Memory B cell (primary cell): ENCODE measurements at places on chromosomes 4 and X.

GRCh38 chrX:32530802-32531403 is 680.4 kb downstream of the DMD start:
- no peak for DNase-seq

- DNase-seq: no peak
Measured at GRCh38 chrX:9438933-9439494, 25.8 kb upstream of the TBL1X start.

DNA sequence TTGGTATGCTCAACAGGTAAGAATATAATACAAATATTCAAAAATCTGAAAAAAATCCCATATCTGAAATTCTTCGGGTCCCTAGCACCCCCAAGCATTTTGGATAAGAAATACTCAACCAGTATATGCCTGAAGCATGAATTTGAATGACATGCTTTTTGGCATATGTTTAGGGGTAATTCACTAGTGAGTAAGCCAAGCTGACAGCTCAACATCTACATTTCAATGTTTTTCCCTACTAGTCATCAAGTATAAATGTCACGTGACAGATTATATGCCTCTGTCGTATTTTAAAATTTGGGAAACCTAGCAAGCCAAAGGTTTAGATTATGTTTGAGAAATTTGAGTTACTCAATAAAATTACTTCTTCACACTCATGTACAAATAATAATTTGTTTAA is 125.1 kb downstream of the FGF16 start:
- DNase-seq: no peak

GRCh38 chr4:1277667-1278665 is 11.7 kb upstream of the MAEA start:
- DNase-seq: no peak

DNA sequence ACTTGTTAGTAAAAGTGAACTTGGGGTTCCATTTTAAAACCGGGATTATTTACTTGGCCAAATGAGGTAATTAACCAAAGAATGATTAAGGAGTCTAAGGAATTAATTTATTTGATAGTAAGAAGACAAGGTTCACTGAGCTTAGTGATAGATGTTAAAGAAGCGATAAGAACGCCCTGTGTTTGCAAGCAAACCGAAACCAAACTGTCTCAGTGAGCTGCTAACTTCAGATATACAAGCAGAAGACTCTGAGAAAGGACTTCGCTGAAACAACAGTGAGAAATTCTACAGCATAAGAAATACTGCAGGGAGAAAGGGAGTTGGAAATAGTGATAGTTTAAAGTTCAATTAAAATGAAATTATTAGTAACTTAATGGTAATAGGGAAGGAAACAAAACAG is 37.6 kb upstream of the SHISA3 start:
- DNase-seq: no peak

- DNase-seq: no peak
Measured at GRCh38 chr4:38920186-38920585, 52.6 kb downstream of the FAM114A1 start.

DNA sequence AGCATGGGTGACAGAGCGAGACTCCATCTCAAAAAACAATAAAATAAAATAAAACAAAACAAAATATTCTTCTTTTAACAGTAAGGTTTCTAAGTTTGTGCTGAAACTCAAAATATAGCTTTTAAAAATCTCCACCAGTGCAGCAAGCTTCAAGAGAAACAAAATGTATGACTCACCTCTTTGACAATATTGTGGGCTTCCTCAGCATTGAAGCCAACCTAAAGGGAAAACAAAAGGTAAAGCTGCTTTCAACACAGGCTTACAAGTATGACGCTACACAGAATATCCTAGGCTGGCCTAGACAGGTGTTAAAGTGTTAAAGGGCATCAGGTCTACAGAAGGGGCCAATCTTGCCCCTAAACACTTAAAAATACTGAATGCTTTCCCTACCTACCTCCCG is 1.2 kb downstream of the DYNLT3 start:
- DNase-seq: no peak

GRCh38 chrX:149950681-149951080 is 12.4 kb upstream of the EOLA2 start:
- no peak for DNase-seq

DNA sequence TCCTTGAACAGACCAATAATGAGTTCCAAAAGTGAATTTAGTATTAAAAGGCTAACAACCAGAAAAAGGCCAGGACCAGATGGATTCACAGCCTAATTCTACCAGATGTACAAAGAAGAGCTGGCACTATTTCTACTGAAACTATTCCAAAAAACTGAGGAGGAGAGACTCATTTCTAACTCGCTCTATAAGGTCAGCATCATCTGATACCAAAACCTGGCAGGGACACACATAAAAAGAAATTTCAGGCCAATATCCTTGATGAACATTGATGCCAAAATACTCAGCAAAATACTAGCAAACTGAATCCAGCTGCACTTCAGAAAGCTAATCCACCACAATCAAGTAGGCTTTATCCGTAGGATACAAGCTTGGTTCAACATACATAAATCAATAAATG is 35.8 kb upstream of the USP46 start:
- no peak for DNase-seq

GRCh38 chr4:182213004-182213403 is 30.2 kb upstream of the TENM3 start:
- DNase-seq: no peak

GRCh38 chr4:121397941-121398601 is 17.3 kb upstream of the QRFPR start:
- DNase-seq: no peak

DNA sequence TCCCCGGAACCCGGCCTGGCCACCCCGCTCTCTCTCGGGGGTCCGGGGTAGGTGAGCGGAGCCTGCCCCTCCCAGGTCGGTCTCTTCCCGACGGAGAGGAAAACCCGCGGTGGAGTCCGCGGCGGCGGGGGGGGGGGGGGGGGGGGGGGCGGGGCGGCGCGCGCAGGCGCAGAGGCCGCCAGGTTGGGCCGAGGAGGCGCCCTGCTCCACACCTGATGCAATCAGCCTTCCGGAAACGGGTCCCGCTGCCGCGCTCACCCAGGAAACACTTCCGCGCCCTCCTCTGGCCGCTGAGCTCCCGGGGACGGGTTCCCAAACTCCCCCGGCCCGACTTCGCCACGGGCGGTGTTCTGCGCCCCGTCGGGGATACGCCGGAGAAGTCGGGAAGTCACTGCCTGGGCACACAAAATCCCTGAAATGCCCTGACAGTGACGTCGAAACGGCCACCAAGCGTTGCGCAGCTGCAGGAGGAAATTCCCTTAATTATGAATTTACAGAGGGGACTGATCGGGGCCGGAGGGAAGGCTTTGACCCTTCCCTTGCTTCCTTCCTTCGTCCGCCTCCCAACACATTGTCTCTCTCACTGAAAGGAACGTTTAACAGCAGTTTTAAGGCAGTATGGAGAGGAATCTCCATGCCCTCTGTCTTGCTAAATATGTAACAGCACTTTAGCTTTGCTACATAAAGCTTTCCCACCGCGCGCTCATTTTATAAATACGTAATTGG is 2.1 kb upstream of the APBB2 start:
- DNase-seq: no peak
